Stimulated activated CD8-positive, alpha-beta memory T cell treated with anti-CD3 and anti-CD28 coated beads, Interleukin-7, amount 100 ng/mL, for 1 hour (primary cell): ENCODE measurements at places on chromosomes 11 and 22.

- no peak for DNase-seq
These were observed 341.0 kb downstream of the ETS1 start for GRCh38 chr11:128246364-128246801.

DNA sequence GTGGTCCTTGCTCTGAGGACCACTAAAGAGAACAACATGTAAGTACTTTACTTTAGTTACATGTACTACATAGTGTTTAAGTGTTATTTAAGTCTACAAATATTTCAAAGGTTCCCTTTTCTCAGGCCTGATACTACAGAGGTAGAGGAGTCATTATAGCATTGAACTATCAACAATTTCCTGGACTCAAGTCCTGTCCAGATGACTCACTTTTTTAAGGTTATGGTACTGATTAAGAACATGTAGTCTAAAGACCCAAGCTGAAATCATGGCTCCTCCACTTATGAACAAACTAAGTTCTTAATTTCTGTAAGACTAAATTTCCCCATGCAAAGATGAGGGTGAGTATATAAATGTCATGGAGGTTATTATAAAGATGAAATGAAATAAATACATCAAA lies 74.7 kb downstream of the NARS2 start:
- no peak for DNase-seq

DNA sequence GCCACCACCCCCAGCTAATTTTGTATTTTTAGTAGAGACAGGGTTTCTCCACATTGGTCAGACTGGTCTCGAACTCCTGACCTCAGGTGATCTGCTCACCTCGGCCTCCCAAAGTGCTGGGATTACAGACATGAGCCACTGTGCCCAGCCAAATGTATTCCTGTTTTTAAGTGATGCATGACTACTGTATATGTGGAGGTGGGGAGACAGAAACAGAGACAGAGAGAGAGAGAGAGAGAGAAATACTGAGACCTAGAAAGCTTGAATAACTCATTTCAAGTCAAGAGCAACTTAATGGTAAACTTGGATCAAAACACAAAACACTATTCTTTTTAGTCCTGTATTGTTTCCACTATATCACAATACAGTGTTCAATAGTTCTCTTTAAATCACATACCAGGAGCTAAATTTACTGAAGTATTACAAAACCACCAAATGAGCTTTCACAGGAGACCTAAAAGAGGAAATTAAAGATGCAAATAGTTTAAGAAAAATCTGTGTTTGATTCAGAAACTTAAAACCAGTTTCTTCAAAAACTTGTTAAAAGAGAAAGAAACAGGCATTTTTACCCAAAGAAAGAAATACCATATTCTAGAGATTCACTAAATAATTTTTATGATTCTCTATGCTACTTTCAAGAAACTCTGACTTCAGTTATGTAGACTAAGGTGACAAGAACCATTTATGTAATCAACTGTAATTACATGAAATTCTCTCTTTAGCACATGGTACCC lies 188.7 kb downstream of the ETS1 start:
- no peak for DNase-seq

- no peak for DNase-seq
These were observed 772 bp downstream of the NAV2 start for GRCh38 chr11:19713196-19714021.

DNA sequence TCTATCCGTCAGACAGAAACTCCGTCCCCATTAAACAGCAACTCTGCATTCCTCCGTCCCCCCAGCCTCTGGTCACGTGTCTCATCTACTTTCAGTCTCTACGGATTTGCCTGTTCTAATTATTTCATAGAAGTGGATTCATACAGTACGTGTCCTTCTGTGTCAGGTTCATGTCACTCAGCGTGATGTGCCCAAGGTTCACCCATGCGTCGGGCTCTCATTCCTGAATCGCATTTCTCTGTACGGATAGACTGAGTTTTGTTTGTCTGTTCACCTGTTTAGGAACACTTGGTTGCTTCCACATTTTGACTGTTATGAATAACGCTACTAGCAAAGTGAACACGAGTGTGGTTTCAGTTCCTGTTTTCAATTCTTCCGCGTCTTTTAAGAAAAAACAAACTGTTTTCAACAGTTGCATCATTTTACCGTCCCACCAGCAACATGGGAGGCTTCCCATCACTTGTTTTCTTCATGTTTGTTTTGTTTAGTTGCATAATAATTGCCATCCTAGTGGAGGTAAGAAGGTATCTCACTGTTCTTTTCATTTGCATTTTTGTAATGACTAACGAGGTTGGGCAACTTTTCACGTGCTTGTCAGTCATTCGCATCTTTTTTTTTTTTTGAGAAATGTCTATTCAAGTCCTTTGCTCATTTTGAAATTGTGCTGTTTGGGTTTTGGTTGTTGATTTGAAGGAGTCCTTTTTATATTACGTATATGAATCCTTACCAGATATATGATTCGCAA lies 8.9 kb upstream of the NLRP6 start:
- no peak for DNase-seq

DNA sequence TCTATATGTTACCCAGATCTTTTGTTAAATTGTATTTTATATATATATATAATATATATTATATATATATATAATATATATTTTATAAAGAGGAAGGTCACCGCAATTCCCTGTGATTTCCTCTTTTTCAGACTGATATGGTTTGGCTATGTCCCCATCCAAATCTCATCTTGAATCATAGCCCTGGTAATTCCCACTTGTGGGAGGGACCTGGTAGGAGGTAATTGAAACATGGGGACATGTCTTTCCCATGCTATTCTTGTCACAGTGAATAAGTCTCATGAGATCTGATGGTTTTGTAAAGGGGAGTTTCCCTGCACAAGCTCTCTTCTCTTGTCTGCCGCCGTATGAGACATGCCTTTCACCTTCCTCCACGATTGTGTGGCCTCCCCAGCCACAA lies 157.6 kb downstream of the RAB38 start:
- DNase-seq: no peak

DNA sequence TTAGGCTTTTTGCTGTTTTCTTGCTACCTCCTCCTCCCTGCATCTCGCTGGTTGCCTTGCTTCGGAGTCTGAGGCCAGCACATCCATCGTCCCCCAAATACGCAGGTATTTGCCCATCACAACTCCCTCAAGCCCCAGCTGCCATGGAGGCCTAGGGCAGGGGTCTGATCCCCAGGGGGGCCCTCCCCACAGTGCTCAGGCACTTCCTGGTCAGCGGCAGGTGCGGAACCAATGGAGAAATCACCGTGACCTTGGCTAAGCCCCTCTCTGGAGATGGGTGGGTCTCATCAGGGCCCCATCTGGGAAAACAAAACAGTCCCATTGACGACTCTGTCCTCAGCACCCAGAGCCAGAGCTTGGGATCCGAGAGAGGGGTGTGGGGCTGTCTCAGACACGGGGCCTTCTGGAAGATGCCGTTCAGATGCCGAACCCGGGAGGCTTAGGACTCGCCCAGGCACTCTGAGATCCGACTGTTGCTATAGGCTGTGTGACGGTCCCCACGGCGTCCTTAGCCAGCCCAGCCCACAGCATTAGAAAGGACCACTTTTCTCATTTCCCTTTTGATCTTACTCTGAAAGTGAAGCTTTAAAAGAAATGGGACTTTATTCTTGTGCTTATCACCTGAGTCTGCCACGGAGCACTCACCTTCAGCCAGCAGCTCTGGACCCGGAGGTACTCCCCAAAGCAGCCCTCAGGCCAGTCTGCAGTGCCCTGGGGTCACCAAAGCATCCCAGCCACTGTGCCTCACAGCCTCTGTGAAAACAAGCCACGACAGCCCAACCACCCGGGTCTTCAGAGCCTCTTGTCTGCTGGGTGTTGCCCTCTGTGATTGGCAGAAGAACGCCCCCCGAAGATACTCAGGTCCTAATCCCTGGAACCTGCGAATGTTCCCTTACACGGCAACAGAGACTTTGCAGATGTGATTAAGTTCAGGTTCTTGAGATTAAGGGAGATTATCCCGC lies 61.2 kb upstream of the SLC22A12 start:
- DNase-seq: no peak

DNA sequence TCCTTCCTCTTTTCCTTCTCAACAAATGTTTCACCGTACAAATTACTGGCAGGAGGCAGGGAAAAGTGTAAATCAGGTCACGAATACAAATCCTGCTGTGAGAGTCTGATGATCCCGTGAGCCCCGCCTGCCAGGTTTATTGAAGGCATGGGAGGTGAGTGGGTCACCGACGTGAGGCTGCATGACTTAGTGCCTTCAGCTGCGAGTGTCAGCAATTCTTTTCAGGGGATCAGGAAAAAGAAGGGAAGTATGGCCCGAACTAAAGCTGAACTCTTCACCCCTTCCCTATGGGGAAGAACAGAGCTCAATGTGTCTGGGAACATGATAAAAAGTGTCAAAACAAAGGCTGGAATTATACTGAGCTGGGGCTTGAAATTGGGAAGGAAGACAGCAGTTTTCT lies 166.2 kb downstream of the OPCML start:
- no peak for DNase-seq

DNA sequence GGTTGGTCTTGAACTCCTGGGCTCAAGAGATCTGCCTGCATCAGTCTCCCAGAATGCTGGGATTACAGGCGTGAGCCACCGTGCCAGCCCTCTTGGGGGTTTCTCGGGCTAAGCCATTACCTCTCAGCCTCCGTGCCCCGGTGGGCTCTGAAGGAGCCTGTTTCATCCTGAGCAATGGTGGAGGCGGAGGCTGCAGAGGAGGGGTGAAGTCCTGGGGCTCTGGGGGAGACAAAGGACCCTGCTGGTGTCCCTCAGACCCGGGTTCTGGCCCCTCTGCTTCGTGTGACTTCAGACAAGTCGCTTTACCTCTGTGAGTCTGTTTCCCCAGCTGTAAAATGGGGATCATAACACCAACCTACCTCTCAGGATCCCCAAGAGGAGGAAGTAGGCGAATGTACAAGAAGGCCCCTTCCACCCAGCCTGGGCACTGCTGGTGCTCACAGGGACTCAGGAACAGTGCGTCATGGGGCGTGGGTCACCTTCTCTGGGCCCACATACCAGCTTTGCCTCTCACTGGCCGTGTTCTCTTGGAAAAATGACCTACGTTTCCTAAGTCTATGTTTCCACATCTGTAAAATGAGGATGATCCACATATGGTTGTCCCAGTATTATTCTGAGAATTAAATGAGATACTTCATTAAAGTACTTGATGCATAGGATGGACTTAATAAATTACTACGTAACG lies 36.8 kb downstream of the RIBC2 start:
- DNase-seq: no peak

GRCh38 chr11:32953700-32954099 lies 61.1 kb downstream of the QSER1 start:
- DNase-seq: no peak

- no peak for DNase-seq
These were observed 955.5 kb upstream of the CHORDC1 start for GRCh38 chr11:91178366-91178765.

GRCh38 chr11:1340111-1340510 lies 30.7 kb upstream of the TOLLIP start:
- DNase-seq: no peak

- no peak for DNase-seq
These were observed 12.5 kb upstream of the C1QTNF4 start for GRCh38 chr11:47606731-47607130.

GRCh38 chr22:49934891-49935557 lies 16.6 kb downstream of the CRELD2 start:
- peak; percentile 71 for DNase-seq
